ENCODE measurements at places on chromosomes 6 and 20. TPM values are rescaled to one million over a fixed set of nuclear protein-coding genes. Genes with fewer than 3 reads are reported as not detected.

The NOX3 gene
- total RNA-seq: not detected

The DEFB124 gene
- not detected for total RNA-seq

The PLCB1 gene
- 4.1 TPM for total RNA-seq

The ADGRF5 gene
- 37.5 TPM for total RNA-seq

The FAM184A gene
- 0.55 TPM for total RNA-seq

The CPXM1 gene
- total RNA-seq: not detected

The HTR1E gene
- not detected for total RNA-seq

- no peak for DNase-seq
These were observed 16.4 kb upstream of the SPO11 start for GRCh38 chr20:57313230-57313629.

- DNase-seq: no peak
These were observed 29.7 kb downstream of the FAM217A start for GRCh38 chr6:4049246-4049645.

DNA sequence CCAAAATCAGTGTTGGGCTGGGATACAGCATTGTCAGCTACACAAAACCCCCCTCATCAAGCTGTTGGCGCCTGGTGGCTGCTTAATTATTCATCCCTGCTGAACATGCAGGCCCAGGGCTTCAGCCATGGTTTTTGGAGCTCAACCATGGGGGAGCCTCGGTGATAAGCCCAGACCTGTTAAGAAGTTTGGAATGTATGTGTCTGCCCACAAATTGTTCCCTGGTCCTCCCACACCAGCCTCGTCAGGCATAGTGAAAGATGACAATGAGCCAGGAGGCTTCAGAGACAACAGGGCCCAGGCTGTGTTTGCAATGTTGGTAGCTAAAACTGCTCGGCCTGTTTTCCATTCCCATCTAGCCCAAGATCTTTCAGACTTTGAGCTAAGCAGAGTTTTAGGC lies 34.8 kb upstream of the SIRPA start:
- no peak for DNase-seq

DNA sequence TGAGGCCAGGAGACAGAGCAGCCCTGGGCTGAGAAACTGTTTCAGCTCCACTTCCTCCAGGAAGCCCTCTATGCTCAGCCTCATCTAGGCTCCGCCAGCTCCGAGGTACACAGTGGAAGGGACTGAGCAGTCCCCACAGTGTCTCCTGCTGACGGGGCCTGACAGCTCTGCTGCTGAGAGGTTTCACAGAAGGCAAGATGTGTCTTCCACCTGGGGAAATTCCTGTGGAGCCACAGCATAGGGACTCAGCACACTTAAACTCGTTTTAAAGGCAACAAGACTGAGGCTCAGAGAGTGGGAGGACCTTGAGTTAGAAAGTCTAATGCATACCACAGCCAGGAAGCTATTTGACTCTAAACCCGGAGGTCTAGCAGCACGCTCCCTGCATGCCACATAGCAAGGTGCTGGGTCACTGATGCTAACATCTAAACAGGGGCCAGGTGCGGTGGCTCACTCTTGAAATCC lies 6.8 kb downstream of the ADA start:
- DNase-seq: no peak

- no peak for DNase-seq
These were observed 6.6 kb downstream of the FOXS1 start for GRCh38 chr20:31838646-31839292.

DNA sequence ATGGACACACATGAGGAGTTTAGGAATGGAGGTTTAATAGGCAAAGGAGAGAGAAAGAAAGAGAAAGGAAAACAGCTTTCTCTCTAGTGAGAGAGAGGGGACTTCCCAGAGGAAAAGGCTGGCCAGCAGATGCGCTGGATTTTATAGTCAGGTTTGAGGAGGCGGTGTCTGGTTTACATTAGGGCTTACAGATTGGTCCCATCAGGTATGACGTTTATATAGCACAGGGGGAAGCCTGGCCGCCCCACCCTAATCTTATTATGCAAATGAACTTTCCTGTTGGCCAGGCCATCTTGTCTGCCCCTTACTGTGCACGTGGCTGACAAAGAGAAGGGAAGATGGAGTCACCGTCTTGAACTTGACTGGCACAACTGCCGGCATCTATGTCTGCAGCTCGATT lies 86.6 kb upstream of the QKI start:
- DNase-seq: no peak

DNA sequence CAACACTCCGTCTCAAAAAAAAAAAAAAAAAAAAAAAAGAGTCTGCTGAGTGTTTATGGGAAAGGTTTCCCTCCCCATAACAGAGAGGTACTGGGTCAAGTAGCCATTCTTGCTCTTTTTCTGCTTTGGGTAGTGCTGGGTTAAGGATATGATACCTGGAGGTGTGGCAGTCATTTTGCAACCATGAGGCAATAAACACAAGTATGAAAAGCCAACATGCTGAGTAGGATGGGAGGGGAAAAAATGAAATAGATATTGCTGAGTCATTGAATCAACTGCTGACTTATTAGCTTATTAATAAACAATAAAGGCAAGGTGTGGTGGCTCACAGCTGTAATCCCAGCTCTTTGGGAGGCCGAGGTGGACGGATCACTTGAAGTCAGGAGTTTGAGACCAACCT lies 2.3 kb upstream of the TOMM34 start:
- no peak for DNase-seq

DNA sequence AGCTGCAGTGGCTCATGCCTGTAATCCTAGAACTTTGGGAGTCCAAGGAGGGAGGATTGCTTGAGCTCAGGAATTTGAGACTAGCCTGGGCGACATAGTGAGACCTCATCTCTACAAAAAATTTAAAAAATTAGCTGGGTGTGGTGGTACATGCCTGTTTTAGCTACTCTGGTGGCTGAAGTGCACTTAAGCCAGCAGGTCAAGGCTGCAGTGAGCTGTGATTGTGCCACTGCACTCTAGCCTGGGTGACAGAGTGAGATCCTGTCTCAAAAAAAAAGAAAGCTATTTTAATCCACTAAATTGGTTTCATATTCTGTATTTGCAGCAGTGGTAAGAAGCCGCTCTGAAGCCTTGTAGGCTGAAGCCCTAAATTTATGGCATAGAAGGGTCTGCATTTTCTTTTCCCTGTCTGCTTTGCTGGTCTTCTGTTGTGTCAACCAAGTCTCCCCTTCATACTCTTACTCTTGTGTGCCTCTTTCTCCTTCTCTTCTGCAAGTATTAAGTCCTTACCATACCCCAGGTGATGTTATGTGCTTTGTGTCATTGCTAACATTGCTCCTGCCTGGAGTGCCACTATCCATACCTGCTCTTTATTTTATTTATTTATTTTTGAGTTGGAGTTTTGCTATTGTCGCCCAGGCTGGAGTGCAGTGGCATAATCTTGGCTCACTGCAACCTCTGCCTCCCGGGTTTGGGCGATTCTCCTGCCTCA lies 70.9 kb downstream of the MYO6 start:
- no peak for DNase-seq

DNA sequence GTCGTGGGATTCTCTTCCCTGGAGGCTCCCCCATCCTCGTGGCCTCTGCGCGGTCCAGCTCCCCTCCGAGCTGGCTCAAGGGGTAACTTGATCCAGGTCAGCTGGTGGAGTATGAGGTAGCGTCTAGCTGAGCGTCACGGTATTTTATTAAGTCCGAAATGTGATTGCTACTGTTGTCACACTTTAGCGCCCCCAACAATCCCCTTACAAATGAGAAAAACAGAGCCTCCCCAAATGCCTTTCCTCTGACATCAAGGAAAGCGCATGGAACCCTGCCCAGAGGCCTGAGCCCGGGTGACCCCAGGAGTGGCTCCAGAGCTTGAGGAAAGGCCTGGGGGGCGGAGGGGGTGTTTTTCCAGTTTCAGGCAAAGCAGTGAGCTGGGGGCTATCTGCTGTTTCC lies 192.4 kb downstream of the ZMYND8 start:
- DNase-seq: no peak

GRCh38 chr6:30651143-30651542 lies 4.2 kb downstream of the C6orf136 start:
- DNase-seq: no peak

DNA sequence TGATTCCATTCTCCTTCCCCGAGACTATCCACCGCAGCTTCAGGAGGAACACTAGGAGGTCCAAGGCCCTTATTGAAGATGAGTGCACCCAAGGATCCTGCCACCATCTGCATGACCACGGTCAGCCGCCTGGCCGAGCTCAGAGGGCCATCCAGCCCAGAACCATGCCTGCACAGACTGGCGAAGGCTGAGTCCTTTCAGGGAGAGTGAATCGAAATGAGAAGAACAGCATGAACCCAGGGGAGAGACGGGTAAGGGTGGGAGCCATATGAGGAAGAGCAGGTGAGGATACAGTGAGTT lies 26.3 kb downstream of the SERPINB6 start:
- no peak for DNase-seq

- DNase-seq: no peak
These were observed 163.4 kb downstream of the MTFR2 start for GRCh38 chr6:136086686-136087085.

GRCh38 chr6:151240791-151241642 lies 1.2 kb downstream of the AKAP12 start:
- DNase-seq: peak; percentile 10

DNA sequence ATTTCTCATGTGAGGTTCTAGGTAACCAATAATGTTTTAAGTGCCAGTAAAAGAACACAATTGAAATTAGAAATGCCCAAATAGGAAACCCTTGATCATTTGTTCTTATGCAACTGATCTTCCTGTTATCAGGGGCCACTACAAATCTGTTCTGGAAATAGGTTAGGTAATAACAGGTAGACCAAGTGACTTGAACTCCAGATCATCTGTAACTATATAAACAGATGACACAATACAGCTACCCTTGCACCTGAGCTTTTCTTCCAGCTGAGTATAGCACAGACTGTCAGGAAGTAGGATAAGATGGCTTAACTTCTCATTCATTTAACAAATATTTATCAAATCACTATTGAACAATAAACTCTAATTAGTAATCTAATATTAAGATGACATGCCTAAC lies 52.5 kb downstream of the MAN1A1 start:
- no peak for DNase-seq

- DNase-seq: no peak
These were observed 4.8 kb downstream of the SAMD10 start for GRCh38 chr20:63974402-63975200.

GRCh38 chr6:170404697-170405096 lies 98.1 kb downstream of the FAM120B start:
- DNase-seq: no peak

- no peak for DNase-seq
These were observed 68.3 kb downstream of the IMPG1 start for GRCh38 chr6:76004202-76004601.

DNA sequence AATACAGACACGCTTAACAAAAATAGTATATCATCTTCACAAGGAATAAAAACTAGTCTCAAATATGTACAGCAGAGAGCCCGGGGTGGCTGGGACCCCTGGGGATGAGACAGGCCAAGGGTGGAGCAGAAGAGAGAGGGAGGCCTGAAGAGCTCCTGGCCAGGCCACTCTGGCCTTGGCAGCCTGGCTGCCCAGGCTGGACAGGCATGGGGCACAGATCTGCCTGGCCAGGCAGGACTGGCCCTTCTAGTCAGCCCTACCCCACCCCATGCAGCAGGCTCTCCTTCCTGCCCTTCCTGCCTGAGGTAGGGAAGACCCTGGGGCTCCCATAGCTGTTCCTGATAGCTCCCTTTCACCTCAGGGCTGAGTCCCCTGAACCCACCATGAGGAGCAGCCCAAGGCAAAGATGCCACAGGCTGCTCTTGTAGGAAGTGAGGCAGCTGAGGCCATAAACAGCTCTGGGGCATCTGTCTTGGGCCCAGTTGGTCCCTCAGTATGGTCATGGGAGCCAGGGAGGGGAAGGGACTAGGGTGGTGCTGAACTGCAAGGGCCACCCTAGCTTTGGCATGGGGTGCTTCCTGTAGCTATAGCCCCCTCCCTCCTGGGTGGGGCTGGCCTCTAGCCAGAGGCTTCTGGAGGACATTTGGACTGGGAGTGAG lies 27.1 kb downstream of the COX4I2 start:
- no peak for DNase-seq

DNA sequence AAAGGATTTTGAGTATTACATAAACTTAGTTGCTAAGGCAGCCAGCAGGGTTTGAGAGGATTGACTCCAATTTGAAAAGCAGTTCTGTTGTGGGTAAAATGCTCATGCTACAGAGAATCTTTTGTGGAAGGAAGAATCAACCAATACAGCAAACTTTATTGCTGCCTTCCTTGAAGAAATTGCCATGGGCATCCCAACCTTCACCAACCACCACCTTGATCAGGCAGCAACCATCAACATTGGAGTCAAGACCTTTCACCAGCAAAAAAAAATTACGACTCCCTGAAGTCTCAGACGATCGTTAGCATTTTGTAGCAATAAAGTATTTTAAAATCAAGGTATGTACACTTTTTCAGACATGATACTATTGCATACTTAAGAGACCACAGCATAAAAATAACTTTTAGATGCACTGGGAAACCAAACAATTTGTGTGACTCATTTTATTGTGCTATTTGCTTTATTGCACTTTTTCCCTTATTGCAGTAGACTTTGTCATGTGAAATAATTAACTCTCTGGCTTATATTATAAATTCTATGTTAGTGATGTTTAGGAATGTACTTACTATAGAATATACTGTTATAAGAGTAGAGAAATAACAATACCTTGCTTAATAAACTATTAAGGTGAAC lies 390.8 kb downstream of the CDKAL1 start:
- DNase-seq: no peak

GRCh38 chr20:57008217-57008616 lies 258.2 kb downstream of the BMP7 start:
- DNase-seq: no peak

GRCh38 chr6:89939144-89939543 lies 44.9 kb downstream of the GJA10 start:
- DNase-seq: no peak

GRCh38 chr20:43415661-43416430 lies 41.9 kb upstream of the SRSF6 start:
- no peak for DNase-seq

- no peak for DNase-seq
These were observed 8.2 kb upstream of the SNX9 start for GRCh38 chr6:157814883-157815282.

- DNase-seq: no peak
These were observed 1.2 kb upstream of the ACAT2 start for GRCh38 chr6:159760602-159761057.

DNA sequence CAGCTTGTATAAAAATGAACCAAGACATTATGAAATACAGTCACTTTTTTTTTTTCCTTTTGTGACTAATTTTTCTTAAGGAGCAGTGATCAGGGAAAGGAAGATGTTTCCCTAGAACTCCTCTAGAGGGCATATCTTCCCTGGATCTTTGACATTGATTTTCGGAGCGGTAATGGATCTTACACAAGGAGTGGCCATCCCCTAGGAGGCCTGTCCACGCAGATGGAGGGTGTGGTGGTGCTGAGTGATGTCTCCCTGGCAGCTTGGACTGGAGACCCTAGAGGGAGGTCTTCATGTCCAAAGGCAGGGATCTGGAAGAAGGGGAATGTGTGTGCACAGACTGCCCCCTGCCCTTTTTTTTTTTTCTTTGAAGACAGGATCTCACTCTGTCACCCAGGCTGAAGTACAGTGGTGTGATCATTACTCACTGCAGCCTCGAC lies 7.0 kb upstream of the KIFC1 start:
- DNase-seq: no peak

GRCh38 chr6:10720265-10720959 lies 2.5 kb upstream of the TMEM14C start:
- no peak for DNase-seq

Data from gastrocnemius medialis (tissue), 4 donors.